CD4-positive, alpha-beta T cell treated with Interleukin-1 beta for 1 hour (primary cell): ENCODE measurements at places on chromosomes 5 and 9.
A peak's percentile ranks its signal among the peaks of the same experiment; 100 is the strongest.

DNA sequence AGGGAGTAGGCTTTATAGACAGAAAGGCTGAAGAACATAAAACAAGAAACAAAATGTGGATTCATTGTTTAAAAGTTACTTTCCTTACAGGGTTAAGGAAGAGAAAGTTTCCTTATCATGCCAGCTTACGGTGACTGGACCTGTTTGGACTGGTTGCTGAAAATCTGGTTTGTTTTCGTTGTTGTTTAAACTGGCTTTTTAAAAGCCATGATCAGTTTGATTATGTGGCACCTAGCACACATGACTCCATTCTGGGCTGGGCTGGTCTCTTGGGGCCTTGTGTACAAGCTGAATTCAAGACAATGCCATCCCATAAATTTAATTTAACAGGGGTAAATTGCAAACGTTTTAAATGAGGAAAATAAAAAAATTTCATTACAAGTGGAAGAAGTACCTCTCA, 18.4 kb upstream of the ZNF474 start:
- DNase-seq, result no peak

GRCh38 chr5:116947691-116948528, 373.3 kb upstream of the SEMA6A start:
- DNase-seq, result peak; percentile 18

DNA sequence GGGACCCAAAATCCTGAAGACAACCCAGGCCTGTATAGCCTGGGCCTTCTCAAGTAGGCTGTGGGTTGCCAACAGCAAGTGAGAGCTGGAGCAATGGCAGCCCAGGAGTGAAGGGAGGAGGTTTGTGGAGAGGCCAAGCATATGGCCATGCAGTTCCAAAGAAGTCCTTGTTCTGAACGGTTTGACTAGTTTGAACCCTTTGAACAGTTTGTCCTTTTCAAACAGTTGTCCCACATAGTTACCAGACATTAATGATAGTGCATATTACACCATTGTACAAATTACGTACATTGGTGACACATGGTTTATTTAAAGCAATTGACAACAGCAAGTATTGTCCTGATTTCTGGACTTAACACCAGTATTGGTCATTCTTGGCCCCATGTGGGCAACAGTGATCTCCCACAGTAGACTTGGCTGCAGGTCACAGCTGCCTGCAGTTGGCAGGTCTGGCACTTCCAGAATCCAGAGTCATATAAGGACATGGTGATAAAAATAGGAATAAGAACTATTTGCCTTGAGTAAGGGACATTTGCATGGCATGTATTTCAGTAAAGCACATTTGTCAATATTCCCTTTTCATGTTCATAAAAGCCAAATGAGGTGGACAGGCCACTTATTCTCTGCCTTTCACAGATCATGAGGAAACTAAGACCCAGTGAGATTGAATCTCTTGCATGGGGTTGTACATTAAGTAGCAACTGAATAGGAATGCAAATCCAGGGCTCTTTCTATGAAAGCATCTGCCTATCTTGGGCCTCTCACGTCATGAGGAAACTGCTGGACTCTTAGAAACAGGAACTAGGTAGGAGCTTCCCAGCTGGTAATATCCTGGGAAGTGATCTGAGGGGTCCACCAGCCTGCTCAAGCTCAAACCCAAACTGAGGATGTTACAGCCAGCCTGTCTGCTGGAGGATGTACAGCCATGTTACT, 30.3 kb downstream of the SLC25A48 start:
- no peak for DNase-seq

GRCh38 chr9:135448663-135449100, 30.9 kb upstream of the PPP1R26 start:
- DNase-seq, result no peak

DNA sequence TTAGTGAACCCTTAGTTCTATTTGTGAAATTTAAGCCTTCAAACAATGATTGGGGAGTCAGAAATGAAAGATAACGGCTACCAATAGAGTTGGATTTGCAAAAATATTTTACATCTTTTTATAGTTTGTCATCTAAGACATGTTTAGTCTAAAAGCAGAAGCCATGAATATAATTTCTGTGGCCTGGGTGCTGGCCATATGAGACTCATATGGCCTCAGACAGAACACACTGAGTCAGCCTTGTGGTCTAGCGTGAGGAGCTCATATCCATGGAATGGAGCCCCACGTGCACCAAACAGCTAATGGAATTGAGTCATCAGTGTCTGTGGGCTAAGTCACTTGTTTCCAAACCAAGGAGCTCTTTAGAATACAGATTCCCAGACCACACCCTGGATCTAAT, 240.7 kb upstream of the NREP start:
- no peak for DNase-seq

GRCh38 chr9:92988215-92988768, 41.0 kb downstream of the FGD3 start:
- DNase-seq, result no peak

DNA sequence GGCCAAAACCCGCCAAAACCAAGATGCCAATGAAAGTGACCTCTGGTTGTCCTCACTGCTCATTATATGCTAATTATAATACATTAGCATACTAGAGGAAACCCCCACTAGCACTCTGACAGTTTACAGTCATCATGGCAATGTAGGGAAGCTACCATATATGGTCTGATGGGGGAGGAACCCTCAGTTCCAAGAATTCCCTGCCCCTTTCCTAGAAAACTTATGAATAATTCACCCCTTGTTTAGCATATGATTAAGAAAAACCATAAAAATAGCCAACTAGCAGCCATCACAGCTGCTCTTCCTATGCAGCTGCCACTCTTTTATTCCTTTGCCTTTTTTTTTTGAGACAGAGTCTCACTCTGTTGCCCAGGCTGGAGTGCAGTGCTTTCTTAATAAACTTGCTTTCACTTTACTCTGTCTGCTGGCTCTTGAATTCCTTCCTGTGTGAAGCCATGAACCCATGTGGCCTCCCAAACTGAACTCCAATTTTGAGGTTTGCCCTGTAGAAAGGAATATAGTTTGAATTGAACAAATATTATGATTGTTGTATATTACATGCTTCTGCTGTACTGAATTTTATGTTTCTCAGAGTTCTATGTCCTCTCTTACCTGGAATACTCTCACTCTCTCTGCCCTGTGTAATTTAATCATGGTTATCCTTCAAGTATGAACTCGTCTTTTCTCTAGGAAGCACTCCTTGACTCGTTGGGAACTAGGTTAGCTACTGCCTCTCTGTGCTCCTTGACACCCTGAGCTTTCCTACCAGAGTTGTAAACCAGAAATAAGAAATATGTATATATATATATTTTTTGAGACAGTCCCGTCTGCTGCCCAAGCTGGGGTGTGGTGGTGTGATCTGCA, 59.8 kb downstream of the KIAA1958 start:
- DNase-seq, result no peak

- DNase-seq, result no peak
Observed at GRCh38 chr5:9401786-9402472, 143.9 kb downstream of the SEMA5A start.

- no peak for DNase-seq
Observed at GRCh38 chr5:41695920-41696582, 174.2 kb downstream of the OXCT1 start.

- no peak for DNase-seq
Observed at GRCh38 chr9:115978659-115979096, 174.9 kb upstream of the PAPPA start.

DNA sequence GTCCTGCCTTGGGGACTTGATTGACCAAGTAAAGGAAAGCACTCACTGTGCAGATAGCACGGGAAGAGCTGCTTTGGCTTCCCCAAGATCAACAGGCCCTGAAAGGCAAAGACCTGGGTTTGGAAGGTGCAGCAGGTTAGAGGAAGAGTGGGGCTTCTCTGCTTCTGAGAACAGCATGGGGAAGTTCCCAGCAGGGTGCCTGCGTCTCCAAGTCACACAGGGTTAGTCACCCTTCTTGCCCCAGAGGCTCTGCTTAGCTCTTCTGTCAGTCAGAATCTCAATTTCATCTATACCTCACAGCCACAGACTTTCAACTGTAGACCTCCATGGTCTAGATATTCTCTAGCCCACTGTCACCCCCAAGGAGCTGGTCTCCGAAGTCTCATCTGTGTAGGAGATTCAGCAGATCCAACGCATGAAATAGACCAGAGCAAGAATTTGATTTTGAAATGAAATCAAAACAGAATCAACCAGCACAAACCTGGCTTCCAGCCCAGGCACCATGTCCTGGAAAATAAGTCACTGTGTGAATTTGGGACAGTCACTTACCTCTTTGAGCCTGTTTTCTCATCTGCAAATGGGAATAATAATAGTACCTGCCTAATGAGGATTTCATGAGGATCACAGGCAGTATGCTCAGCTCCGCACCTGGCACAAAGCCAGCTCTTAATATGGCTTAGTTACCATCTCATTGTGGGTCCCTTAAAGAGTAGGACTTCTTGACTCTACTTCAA, 64.0 kb downstream of the SFXN1 start:
- no peak for DNase-seq

DNA sequence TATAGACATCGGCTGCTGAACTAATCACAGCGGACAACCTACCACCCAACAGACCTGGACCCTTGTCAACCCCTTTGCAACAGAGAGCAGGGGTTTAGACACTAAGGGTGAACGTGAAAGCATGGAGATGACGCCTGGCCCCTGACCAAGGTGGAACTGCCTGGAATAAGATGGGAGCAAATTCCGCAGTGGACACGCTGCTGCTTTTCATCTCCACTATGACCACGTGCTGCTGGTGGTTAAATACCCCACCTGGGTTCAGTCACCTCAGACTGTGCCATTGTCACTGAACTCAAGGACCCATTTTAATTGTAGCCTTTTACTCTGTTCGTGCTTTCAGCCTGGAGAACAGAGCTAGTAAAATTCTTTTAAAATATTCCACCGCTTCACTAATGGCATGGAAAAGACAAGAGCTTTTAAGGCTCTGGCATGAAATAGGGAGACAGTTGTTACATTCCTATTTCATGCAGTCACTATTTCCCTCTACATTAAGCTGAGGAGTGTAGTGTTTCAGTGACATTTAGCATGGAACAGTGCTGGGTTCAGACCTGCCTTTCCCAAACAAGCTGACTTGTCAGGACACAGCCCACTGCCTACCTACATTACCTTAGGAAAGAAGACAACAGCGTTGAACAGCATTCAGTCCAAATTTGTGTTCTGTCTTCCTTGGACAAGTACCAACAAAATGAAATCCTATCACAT, 96.8 kb downstream of the ANKRD18B start:
- DNase-seq, result no peak

DNA sequence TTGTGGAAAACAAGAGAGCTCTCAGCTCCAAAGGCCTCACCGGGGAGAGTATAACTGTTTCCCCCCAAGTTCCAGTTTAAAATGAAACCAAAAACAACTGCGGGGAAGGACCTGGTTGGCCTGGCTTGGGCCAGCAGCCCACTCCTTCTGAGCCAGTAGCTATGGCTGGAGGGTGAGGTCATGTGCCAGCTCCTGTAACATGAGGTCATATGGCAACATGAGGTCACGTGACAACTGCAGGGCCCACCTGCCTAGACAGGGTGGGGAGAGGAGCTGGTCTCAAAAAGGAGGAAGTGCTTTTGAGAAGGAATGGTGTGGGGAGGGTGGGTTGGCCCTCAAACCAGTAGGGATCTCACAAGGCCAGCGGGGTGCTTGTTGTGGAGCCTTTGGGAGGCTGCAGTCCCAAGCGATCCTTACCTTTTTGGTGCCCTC, 29.3 kb upstream of the CRB2 start:
- no peak for DNase-seq

- no peak for DNase-seq
Observed at GRCh38 chr9:128103589-128103962, 24.0 kb downstream of the PTGES2 start.

DNA sequence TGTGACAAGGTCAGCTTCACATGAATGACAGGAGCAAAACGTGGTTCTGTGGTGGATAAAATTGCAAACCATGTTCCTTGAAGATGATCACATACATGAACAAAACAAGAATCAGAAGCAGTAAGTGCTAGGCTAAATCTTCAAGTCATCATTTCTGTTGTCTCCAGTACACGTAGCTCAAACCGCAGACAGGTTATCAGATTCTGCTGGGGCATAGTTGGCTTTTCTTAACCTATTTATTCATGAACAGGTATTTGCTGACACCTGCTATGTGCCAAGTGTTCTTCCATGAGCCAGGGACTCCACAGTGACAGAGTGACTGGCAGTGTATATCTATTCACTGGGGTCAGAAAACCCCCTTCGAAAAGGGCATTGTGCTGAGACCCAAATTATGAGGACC, 20.8 kb downstream of the MFAP3 start:
- no peak for DNase-seq

DNA sequence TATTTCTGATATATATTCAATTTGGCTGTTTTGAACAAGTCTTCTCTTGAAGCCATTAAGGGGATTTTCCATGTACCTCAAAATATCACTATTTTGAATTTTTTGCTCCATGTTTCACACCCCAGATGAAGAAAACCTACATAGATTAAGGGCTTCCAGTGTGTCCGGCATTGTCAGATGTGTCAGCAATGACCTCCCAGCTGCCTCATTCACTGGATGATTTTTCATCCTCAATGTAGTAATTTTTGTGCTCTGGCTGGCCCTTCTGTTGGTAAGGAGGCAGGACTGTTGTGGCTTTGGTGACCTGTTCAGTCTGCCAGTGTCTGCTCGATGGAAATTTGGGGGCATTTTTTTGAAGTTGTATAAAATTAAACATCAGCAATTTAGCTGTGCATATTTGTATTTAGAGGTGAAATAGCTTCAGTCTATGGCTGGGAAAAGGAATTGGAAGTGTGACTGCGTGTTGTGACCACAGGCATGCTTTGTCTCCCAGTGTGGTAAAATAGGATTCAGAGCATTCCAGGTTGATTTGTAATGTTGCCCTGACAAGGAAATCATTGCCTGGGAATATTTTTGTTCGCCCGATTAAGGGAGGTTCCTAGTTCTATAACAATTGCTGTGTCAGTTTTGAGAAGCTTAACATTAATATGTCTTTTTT, 312.4 kb downstream of the ARHGEF28 start:
- no peak for DNase-seq

- no peak for DNase-seq
Observed at GRCh38 chr9:84900421-84900820, 230.9 kb downstream of the NTRK2 start.

DNA sequence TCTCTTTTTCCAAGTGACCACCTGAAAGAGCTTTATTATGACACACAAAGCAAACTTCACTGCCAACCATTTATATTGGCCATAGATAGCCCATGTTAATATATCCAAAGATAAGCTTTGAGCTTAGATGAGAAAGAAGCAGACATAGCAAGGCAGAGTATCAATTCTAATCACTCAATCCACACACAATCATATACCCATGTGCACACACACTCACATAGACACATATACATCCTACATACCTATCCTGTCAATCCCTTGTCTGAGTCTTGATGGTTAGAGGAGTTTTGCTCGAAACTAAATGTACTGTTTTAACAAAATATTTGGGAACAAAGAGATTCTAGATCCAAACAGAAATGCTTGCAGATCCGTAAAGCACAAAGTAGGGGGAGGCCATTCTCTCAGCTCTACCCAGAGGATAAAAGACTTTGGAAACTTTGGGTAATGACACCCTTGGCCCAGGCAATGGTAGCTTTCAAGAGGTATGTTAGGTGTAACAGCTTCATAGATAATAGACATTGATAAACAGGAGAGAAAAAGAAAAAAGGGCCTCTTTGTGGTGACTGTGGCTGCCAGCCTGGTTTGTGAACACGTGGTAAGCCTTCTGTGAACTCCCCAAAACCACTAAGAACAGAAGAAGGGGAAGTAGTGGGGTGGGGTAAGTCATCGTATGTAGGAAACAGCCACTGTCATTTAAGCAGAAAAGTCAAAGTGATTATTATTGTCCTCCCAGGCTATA, 121.6 kb downstream of the TLR4 start:
- DNase-seq, result peak; percentile 51

- no peak for DNase-seq
Observed at GRCh38 chr5:93621327-93621798, 38.3 kb downstream of the NR2F1 start.

- no peak for DNase-seq
Observed at GRCh38 chr9:21761309-21761901, 41.0 kb upstream of the MTAP start.

- no peak for DNase-seq
Observed at GRCh38 chr5:59236448-59236847, 653.6 kb downstream of the RAB3C start.
